ENCODE measurements at places on chromosomes 6 and 20.
A peak's percentile ranks its signal among the peaks of the same experiment; 100 is the strongest.

- DNase-seq, result no peak
Measured at GRCh38 chr6:7165890-7166267, 58.1 kb downstream of the RREB1 start.

DNA sequence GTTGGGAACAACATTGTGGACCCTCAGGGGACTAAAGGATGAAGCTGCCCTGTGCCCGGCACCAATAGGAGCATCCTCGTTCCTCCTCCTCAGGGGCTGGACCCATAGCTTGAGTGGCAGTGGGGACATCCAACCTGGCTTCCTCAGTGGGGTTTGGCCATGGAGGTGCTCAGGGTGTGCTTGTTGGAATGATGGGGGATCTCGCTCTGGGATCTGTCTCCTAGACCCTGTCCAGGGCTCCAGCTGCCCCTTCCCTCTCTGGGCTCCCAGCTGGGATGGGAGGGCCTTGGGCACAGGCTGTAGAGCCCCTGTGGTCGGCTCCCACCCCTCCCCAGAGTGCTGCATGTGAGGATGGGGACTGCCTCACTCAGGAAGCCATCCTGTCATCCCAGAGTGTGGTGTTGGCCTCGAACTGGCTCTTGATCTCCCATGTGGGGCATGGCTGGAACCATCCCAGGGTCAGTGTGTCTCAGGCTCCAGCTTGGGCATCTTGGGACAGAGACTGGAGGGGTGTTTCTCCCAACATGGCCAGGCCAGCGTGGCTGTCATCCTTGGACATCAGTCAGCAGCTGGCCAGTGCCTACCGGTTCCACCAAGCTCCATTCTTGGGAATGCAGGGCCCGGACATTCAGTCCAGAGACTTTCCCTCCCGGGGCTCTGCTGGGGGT lies 9.5 kb upstream of the MYT1 start:
- DNase-seq, result peak; percentile 63

DNA sequence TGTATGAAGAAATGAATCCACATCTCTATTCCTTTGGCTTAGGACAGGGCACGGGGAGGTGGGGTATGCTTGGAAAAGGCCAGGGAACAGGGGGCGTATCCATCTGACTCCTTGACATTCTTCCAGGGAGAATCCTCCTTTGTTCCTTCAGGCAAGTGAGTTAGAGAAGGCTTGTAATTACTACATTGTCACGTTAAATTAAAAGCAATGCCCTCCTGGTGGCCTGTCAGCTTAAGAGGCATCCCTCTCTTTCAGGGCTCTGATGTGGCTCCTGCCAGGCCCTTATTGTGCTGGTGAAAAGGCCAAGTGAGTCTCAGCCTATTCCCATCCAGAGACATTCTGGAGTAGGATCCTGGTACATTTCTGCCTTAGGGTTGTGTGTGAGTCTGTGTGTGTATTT lies 128.3 kb downstream of the FOXA2 start:
- no peak for DNase-seq

GRCh38 chr6:111033628-111034289 lies 51.9 kb downstream of the RPF2 start:
- no peak for DNase-seq

GRCh38 chr6:37175332-37176267 lies 5.6 kb downstream of the PIM1 start:
- no peak for DNase-seq

DNA sequence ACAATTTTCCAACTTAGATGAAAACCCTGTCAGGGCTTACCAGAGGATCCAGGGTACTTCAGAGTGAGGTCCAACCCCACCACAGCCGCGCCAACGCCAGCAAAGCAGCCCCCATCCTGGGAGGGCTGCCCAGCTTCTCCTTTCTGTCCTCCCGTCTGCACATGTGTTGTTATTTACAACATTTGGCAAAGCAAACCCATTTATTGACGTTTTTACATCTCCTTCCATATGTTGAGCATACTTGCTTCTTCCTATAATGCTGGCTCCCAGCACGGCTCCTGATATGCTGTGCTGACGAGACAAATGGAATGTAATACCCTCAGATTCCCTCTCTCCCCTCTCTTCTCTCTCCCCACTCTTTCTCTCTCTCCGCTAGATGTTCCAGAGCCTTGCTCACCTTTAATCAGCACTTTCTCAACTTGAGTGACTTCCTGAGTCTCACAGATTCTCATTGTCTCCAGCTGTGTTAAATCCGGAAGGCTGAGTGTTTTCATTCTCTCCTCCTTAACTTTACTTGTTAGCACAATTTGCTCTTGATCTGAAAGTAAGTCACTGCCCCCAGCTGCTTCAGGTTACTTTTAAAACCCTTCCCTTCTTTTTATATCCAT lies 22.7 kb downstream of the RCAN2 start:
- DNase-seq, result no peak

GRCh38 chr6:139860203-139860602 lies 485.8 kb upstream of the CITED2 start:
- no peak for DNase-seq

DNA sequence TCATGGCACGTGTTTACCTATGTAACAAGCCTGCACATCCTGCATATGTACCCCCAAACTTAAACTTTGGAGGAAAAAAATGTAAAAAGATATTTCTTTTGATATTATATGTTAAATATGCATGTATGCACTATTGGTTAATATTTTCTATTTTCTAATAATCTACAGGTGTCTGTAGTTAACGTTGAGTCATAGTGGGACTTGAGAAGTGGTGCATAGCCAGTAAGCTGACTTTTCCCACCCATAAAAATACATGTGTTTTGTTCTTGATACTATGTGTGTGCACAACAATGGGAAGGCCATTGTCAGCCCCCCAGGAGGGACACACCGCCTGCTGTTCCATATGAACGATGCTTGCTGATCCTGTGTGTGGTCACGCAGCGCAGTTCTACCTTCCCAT lies 49.1 kb downstream of the FAM120B start:
- DNase-seq, result no peak

DNA sequence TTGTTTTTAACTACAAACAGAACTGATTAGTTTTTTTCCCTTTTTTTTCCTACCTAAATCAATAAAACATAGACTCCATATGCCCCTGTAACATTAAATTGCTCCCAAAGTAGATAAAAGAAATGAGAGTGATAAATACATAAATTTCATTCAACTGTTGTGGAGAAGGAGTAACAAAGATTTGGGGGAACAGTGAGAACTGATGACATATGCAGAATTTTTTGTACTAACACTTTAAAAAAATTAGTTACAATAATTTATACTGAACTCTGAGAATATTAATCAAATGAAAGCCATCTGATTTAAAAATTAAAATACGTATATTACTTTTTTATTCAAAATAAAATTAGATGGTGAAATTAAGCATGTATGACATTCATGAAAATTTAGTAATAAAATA lies 195.7 kb downstream of the COL19A1 start:
- DNase-seq, result no peak

DNA sequence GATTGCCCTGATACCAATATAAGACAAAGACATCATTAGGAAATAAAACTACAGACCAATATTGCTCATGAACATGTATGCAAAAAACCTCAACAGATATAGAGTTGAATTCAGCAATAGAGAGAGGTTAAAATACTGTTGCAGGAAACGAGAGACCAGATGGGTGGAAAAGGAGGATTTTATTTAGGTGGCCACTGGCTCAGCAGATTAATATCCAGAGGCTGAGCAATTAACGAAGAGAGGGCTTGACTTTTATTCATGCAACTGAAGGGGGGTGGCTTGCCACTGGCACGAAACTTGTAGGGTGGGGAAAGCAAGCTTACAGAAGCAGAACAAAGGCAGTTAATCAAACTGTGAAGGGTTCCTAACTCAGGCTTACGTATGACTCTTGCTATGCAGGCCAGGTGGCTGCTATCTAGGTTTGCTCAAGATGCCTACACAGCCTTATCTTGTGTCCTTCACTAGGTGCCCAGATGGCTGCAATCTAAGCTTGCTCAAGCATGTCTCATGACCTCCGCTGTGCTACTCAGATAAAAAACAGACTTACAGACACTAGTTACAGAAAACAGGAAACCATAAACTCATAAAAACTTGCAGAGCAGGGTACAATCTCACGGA lies 126.4 kb downstream of the MMUT start:
- no peak for DNase-seq

DNA sequence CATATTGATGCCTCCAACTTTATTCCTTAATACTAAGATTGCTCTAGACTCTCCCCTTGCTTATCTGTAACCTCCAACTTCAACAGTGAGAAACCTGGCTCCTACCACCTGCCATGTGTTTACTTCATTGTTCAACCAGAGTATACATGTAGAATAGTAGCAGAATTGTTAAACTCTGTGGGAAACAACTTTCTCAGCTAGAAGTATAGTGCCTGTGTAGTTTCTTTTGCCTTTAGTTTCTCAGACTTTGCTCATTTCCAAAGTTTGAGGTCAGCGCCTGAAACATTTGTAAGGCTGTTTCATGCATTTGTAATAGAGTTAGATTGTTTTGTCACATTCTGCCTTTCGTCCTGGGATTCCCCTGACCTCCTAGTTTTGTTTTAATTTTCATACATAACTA lies 34.9 kb upstream of the HECA start:
- no peak for DNase-seq

GRCh38 chr20:20562507-20562906 lies 149.9 kb downstream of the RALGAPA2 start:
- no peak for DNase-seq

DNA sequence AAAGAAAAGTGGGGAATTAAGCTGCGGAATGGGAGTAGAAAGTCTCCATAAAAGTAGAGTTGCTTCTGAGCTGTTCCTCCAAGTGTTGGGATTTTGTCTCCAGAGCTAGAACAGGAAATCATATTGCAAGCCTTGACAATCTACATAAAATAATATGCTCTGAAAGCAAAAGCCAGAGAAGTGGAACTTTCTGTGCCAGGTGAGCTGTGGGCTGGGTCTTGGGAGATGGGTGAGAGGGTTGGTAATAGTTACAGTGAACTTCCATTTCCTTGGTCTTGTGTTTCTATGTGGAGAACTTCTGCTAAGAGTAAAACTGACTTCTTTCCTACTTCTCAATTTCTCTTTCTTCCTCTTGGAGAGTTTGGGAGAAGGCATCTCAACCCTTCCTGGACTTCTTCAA lies 6.3 kb upstream of the HMGN4 start:
- DNase-seq, result no peak

- DNase-seq, result no peak
Measured at GRCh38 chr20:44324343-44324742, 12.5 kb upstream of the R3HDML start.

- DNase-seq, result no peak
Measured at GRCh38 chr6:84329077-84329476, 101.6 kb upstream of the CEP162 start.

Measured in chondrocyte (in vitro differentiated cells).